ENCODE measurements at places on chromosomes 7 and 10. TPM values are rescaled to one million over a fixed set of nuclear protein-coding genes. Genes with fewer than 3 reads are reported as not detected.

- DNase-seq, result peak; percentile 54
Observed at GRCh38 chr10:77504873-77505257, 132.7 kb downstream of the KCNMA1 start.

GRCh38 chr10:111677759-111678158 is 505.8 kb downstream of the GPAM start:
- no peak for DNase-seq

GRCh38 chr10:6473430-6473829 is 106.6 kb downstream of the PRKCQ start:
- DNase-seq, result no peak

GRCh38 chr10:89476150-89476549 is 59.2 kb downstream of the SLC16A12 start:
- no peak for DNase-seq

- DNase-seq, result no peak
Observed at GRCh38 chr10:129170812-129171211, 296.2 kb upstream of the MGMT start.

GRCh38 chr10:117609095-117609795 is 66.7 kb downstream of the EMX2 start:
- peak; percentile 14 for DNase-seq

GRCh38 chr10:70513848-70514309 is 35.3 kb downstream of the PALD1 start:
- peak; percentile 14 for DNase-seq

GRCh38 chr10:46225597-46225996 is 61.2 kb upstream of the ANTXRL start:
- no peak for DNase-seq

GRCh38 chr7:130475776-130476175 is 16.1 kb upstream of the MEST start:
- no peak for DNase-seq

DNA sequence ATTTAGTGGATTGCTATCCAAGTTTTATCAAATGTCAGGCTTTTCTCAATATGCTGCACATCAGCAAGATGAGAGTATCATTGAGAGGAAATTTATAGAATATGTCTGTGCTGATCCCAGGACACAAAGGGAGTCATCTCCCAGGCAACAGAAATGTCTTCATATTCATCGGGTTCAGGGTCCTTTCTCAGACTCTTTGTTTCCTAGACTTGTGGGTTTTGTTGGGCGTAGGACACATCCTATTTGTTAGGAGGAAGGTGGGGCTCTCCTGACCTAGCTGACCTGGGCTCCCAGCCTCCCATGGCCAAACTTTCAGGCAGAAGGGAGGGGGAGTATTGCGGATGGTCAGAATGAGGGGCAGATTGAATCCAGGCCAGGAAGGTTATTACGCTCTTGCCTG is 22.9 kb upstream of the NPS start:
- DNase-seq, result no peak

DNA sequence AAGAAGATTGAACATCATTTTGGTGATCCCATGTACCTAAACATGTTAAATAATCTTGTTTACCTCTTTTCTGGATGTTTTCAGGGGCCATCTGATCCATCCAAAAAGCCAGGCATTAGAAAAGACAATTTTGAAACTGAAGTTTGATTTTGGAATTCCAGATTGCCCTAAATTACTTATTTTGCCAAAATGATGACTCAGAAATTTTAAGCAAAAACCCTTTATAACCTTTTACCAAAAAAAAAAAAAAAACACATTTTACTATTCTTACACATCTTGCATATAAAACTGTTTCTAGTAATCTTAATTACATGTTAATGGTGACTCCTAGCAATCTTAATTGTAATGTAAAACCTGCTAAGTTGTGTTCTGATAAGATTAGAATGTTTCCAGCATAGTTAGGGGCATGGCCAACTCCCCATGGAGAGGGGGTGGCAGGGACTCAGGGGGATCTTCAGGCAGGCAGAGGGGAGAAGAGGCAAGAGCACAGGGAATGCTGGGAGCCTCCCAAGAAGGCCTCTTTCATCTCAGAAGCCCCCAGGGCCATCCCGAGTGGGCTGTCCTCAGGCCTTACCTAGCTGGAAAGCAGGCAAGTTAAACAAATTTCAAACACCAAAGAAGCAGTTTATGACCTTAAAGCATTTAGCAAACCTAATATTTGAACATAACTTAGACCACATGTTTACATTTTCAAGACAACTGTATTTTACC is 25.8 kb upstream of the AKR1C3 start:
- DNase-seq, result no peak

GRCh38 chr7:76000566-76000965 is 6.2 kb upstream of the TMEM120A start:
- no peak for DNase-seq

DNA sequence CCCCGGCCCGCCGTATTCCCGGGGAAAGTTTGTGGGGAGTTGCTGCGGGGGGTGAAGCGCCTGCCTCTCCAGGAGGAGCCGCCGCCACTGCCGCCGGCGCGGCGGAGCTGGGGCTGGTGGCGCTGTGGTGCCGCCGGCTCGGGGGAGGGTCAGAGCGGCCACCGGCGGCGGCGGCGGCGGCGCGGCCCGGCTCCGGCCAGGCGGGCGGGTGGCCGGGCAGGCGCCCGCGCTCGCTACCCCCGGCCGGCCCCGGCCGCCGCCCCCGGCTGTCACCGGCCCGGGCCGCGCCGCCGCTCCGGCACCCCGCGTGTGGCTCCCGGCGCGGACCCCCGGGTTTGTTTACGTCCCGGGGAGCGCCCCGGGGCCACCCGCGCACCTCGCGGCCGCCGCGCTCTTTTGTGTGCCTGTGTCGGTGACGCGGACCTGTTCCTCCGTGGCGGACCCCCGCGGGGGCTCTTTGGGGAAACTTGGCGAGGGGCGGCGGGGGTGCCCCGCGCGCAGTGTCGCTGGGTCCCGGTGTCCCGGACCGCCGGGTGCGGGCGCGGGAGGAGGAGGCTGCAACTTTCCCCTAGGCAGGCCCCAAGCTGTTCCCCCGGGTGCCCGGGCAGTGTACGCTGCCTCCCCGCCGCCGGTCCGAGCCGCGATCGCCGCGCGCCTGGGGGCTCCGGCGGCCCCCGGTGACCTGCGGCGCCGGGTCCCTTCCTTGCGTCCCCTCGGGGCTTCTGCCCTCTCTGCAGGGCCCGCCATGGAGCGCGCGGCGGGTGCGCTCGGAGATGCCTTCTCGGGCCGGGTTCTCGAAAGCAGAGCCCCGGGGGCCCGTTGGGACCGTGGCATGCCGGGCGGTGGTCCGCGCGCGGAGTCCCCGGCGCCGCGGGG is 593 bp upstream of the CUX1 start:
- peak; percentile 55 for DNase-seq

- DNase-seq, result no peak
Observed at GRCh38 chr10:28467615-28468014, 65.3 kb upstream of the WAC start.

GRCh38 chr10:123148414-123149161 is 652 bp downstream of the HMX2 start:
- DNase-seq, result no peak

GRCh38 chr10:129884398-129885078 is 79.5 kb downstream of the EBF3 start:
- no peak for DNase-seq

DNA sequence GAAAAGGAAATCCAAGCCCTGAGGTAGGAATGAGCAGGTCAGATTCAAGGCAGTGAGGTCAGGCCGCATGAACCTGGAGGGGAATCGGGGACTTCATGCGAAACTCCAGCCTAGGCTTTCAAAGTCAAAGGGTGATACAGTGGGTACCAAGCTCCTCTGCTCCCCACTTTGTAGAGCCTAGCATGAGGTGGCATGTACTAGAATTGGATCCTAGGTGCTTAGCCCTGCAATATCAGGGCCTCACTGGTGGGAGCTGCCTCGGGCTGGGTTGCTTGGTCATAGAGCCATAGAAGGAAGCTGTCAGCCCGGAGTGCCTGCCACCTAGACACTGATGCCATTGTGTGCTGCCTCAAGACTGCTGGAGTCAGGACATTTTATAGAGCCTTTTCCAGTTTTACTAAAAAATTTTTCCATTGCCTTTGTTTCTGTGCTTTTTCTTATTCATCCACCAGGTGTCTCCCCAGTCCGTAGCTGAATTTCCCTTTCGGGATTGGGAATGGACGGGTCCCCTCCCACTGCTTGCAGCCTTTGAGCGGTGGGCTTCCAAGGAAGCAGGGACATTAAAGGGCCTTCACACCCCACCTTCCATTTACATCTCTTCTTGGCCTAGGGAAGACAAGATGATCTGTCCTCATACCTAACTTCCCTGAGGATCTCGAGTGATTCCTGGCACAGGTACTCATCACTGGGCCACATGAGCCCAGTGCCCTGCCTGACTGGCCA is 5.5 kb upstream of the LZTS2 start:
- no peak for DNase-seq

DNA sequence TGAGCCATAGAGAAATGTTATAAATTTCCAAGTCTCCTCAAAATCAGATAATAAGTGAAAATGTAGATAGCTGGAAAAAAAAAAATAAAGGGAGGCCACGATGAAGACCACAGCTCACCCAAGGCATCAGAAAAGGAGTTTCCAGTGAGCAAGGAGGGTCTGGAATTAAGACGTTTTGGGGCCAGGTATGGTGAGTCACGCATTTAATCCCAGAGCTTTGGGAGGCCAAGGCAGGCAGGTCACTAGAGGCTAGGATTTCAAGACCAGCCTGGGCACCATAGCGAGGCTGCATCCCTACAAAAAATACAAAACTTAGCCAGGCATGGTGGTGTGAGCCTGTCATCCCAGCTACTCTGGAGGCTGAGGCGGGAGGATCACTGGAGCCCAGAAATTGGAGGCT is 65.5 kb downstream of the ASB13 start:
- no peak for DNase-seq

- peak; percentile 79 for DNase-seq
Observed at GRCh38 chr10:69800109-69800508, 1.6 kb upstream of the COL13A1 start.

- no peak for DNase-seq
Observed at GRCh38 chr10:18684416-18684815, 25.2 kb downstream of the ARL5B start.

DNA sequence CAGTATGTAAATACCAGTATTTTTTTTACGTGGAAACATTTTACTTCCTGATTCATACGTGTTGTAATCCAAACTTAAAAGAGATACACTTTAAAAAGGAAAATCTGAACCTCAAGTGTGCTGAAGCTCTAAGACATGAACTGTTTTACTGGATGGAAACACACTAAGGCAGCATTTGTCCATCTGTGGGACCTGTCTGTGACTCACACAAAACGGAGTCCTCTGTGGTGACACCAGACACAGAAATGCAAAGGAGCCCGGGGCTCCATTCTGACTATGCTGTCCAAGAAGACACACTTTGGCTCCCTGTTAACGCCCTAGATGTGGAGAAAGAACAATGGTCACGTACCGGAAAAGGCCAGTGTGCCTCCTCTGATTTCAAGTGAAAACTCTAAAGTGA is 23.9 kb downstream of the RNF133 start:
- peak; percentile 17 for DNase-seq

DNA sequence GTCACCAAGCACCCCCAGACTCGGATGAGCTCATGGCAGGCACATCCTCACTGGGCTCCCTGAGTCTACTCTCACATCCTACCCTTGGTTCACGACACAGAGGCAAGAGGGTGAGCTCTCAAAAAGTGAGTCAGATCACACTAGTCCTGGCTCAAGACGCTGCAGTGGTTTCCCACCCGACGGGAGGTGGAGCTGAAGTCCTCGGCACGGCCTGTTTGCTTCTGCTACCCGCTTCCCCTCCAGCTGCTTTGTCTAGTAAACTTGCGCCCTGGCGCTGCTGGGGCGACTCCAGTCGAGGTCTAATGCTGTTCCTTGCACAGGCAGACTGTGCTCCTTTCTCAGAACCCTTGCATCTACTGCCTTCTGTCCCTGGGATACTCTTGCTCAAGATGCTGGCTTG is 13.5 kb upstream of the SFMBT2 start:
- no peak for DNase-seq

GRCh38 chr10:91996266-91996665 is 72.7 kb downstream of the BTAF1 start:
- no peak for DNase-seq

- DNase-seq, result no peak
Observed at GRCh38 chr10:49012603-49013002, 73.0 kb upstream of the LRRC18 start.

GRCh38 chr7:127821146-127821545 is 169.2 kb downstream of the SND1 start:
- DNase-seq, result no peak

DNA sequence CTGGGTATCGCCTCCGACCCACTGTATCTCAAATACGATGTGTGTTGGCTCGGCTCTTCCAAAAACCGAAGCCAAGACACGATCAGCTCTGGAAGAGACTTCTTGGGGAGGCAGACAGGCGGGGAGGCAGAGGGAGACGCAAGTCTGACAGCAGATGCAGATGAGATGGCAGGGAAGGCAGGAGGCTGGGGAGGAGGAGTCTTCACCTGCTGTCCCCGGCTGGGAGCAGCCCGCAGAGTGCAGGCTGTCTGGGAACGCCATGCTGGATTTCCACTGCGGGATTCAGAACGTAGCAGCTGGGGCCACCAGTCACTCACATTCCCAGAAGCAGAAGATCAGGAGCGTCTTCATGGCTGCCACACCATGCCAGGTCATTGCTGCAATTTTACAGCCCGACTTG is 29.4 kb downstream of the CTBP2 start:
- no peak for DNase-seq

DNA sequence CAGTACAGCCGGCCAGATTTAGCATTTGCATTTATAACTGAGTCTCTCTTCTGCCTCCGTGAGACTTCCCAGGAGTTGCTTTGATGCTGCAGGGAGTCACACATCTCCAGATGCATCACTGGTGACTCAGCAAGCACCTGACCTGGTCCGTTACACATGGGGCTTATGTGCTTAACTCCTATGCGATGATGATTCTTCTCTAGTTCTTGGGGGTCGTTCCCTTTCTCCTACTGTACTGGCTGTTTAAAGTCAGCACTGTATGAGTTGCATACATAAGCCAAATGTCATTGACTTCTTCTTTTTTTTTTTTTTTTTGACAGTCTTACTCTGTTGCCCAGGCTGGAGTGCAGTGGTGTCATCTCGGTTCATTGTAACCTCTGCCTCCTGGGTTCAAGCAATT is 13.0 kb upstream of the AKR1E2 start:
- peak; percentile 21 for DNase-seq

DNA sequence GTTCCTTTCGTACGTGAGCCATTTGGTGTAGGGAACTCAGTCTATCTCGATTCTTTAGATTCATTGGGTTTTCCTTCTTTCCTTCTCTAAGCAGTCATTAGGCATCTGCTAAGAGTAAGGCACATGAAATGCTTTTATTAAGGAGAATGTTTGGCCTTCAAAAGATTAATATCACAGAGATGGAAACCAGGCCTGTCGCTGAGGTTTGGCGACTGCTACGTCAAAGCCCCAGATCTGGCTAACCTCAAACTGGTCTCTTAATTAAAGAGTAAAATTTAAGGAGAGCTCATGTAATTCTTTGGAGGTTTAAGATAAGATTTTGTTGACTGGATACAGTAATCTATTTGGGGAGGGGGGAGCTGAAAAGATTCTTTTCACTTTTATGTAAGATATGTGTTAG is 189.8 kb downstream of the JCAD start:
- DNase-seq, result no peak

Gene MRC1
- total RNA-seq, result not detected

Gene MINDY3
- 16.5 TPM for total RNA-seq

Gene ABCC2
- 1.2 TPM for total RNA-seq

Gene ALOX5
- 57.0 TPM for total RNA-seq

Gene UTF1
- not detected for total RNA-seq

Gene POLR2J3
- 48.3 TPM for total RNA-seq

Gene CYP3A4
- total RNA-seq, result not detected

Gene HOXA3
- 20.9 TPM for total RNA-seq

Gene GPC2
- 3.2 TPM for total RNA-seq

Gene NKX1-2
- not detected for total RNA-seq

Gene DYDC2
- not detected for total RNA-seq

Gene SNX10
- 19.6 TPM for total RNA-seq

Gene CUZD1
- 0.93 TPM for total RNA-seq

Gene ABCB1
- total RNA-seq, result 15.8 TPM

Measured in Calu3 (cell line).